T-helper 22 cell (primary cell): ENCODE measurements at places on chromosomes 1 and 21.

GRCh38 chr1:20932437-20932977 is 145.4 kb upstream of the HP1BP3 start:
- no peak for DNase-seq

- no peak for DNase-seq
Observed at GRCh38 chr1:164783778-164784555, 225.0 kb downstream of the PBX1 start.

DNA sequence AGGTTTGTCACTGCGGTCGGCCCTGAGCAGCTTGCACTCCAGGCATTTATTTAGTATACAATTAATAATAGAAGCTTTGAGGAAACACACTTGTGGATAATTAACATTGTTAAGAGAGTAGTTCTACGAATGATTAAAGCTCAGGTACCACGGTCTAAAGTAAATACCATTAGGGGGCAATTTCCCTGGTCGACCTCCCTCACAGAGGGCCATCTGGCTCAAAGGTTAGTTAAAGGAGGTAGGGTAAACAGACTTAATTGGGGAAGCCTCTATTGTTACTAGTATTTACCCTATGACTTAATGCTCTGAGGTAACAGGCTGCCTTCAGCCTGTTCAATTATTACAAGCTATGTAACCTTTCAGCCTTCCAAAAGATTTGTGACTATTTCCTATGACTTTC is 122.3 kb upstream of the SLC44A3 start:
- no peak for DNase-seq

- no peak for DNase-seq
Observed at GRCh38 chr1:196407358-196408051, 200.7 kb downstream of the KCNT2 start.
